Muscle of back (tissue), 13 donors: ENCODE measurements at places on chromosomes 7 and 10. TPM values are rescaled to one million over a fixed set of nuclear protein-coding genes. Genes with fewer than 3 reads are reported as not detected.
A peak's percentile ranks its signal among the peaks of the same experiment; 100 is the strongest.

- no peak for DNase-seq
These were observed 153.1 kb downstream of the TPK1 start for GRCh38 chr7:144682581-144683280.

DNA sequence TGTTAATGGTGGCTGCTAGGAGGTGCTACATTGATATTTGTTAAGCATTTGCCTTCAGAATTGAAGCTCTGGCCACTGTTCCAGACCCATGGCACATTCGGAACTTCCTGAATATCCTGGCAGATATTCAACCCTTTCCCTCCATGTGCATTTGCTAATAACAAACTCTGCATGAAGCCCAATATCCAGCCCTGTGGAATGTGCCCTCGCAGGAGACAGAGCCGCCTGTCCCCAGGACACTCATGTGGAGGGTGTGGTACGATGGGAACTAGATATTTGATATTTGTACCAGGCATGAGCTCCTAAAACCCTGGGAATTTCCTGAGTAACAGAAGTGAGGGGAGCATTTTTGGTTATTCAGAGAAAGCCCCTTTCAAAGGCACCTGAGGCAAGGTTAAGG, 21.6 kb upstream of the ARHGAP22 start:
- no peak for DNase-seq

- DNase-seq, result no peak
These were observed 18.7 kb downstream of the PTPRE start for GRCh38 chr10:127925471-127926207.

GRCh38 chr10:13949844-13950542, 363.2 kb downstream of the PRPF18 start:
- DNase-seq, result no peak

The WEE2 gene
- 0.31 TPM for polyA plus RNA-seq

GRCh38 chr7:26705567-26705966, 158.8 kb downstream of the SKAP2 start:
- peak; percentile 65 for DNase-seq

The TMEM254 gene
- polyA plus RNA-seq, result 19.1 TPM

The WNT8B gene
- not detected for polyA plus RNA-seq

The PCLO gene
- 0.67 TPM for polyA plus RNA-seq

GRCh38 chr7:102192790-102193189, 93.9 kb upstream of the SH2B2 start:
- DNase-seq, result no peak

- no peak for DNase-seq
These were observed 568.1 kb upstream of the FOXK1 start for GRCh38 chr7:4113976-4114375.

- no peak for DNase-seq
These were observed 6.7 kb downstream of the AOAH start for GRCh38 chr7:36717586-36717985.

GRCh38 chr7:112503361-112503972, 22.7 kb downstream of the LSMEM1 start:
- no peak for DNase-seq

The EVX1 gene
- not detected for polyA plus RNA-seq

DNA sequence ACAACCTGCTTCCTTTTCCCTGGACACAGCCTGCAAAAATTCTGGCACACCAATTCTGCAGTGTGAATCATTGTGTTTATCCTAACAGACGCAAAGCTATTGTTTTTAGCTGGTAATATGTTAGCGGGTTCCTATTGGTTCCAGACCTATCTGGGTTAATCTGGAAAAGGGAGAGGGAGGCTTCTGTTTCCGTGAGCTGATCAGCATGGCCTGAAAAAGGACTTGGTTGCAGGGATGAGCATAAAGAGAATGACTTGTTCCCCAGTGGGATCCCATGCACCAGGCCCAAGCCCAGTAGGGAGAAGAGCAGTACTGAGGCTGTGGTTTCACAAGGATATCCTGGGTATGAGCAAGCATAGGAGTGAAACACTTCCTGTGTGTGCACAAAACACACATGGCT, 78.4 kb downstream of the PDE1C start:
- DNase-seq, result no peak

DNA sequence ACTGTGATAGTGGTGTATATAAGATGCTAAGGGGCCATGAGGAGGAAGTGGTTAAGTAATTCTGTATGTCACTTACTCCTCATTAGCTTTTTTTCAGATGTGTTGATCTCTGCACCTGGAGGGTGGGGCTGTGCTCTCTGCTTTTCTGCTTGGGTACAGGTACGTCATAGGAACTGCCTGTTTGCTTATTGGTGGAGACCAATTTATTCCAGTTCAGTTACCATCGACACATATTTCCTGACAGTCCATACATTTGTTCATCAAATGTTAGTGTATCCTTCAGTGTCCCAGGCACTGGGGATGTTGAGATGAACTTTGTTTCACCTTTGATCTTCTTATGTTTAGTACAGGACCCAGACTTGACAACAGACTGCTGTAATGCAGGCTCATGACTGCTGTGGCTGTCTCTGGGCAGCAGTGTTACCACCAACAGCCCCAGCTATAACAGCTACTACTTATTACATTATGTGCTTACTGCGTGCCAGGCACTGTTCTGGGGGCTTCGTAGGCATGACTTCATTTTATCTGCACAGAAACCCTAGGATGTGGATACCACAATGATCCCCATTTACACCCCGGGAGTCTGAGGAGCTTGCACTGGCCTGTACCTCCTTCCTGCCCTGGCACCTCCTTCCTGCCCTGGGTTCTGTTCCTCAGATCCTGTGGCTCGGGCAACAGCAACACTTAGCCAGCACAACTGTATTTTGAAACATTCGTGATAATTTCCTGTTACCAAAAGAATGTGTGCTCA, 87.4 kb downstream of the BUB3 start:
- DNase-seq, result no peak

DNA sequence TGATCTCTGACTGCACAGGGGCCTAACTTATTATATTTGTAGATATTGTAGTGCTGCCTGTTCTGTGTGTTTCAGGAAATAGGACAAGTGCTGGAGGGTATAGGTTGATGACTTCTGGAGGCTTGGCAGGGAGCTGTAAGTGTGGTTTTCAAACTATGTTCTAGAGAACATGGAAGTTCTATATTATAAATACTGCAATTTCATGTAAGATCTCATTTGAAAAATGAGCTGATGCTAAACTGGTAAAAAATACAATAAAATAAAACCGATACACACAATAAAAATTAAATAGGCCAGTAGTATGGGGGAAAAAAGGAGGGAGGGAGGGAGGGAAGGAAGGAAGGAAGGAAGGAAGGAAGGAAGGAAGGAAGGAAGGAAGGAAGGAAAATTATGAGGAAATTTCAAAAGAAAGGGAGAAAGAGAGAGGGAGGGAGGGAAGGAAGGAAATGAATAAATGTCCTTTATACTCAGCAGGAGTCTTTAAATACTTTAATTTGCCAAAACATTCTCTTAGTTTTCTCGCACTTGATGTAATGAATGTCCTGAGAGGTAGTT, 181.3 kb downstream of the KIAA1217 start:
- no peak for DNase-seq

The ASB10 gene
- 4.5 TPM for polyA plus RNA-seq

DNA sequence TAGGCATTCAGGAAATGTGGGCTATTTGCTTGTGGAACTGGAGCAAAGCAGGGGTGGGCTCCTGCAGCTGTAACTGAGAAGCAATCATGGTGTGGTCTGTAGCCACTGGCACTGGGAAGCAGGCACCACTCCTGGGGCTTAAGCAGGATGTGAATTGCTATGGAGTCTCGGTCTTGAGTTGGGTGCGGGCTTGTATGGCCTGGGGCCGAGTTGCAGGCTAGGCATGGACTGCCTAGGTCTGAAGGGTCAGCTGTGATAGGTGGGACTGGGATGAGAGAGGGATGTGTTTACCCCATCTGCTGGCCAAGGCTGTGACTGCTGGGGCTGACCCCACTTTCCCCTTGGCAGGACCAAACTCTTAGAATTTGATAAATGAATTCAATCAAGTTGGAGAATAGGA, 43.0 kb downstream of the ADCY1 start:
- no peak for DNase-seq

DNA sequence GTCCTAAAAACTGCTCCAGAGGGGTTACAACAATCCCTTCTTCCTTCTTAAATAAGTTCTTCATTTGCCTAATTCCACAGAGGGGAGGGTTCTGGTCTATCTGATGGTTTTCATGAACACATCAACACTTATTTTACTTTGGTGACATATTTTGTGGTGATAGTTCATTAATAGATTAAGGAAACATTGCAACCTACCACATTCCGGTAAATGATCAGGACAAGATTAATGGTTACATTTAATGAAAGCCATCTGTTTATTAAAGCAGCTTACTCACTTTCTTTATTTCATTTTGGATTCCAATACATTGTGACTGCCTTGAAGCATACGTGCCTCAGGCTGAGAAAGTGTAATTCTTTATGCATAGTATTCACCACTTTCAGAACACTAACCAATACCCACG, 101.0 kb downstream of the SKIDA1 start:
- DNase-seq, result peak; percentile 77

DNA sequence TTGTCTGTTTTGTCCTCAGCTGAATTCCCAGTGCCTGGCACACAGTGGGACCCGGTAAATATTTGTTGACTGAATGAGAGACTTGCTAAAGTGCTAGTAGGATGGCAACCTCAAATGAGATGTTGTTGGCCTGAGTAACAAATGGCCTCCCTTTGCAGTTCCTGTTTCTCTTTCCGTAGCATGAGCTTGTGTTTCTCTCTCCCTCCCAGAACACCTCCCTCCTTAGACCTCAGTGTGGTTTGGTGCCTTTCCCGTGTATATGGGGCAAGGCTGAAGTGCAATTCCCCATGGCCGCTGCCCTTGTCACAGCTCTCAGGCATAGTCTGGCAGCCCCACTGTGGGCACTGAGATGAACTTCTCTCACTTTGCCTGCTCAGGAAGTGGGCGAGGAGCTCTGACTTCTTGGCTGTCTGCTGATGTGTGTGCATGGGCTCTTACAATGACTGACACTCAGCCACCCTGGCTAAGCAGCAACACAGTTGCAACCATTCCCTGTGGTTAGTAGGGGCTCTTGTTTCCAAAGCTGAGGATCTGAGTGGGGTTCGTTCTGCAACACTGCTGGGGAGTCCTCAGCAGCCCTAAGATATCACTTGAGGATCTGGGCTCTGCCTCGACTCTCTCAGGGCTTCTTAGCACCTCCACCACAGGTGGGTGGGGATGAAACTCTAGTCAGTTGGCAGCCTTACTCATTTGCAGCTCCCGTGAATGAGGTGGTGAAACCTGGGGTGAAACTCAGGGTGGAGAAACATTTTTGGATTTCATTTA, 136.1 kb downstream of the ICA1 start:
- no peak for DNase-seq

DNA sequence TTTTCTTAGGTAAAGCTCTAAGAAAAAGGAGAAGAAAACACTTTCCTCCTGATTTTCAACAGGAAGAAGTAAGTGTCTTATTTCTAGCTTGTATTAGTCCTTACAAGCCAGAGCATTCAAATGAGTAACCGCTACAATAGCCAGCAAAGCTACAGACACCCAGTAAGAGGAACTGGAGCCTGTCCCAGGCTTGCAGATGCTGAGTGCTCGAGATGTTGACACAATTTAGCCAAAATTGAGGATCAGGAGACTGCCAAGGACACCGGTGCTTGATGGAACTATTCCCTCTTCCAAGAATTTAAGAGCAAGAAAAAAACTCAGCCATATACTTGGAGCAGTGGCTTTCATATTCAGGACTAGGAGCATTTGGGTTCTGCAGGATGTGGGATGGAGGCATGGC, 149.3 kb upstream of the DPP6 start:
- no peak for DNase-seq

The NUDT13 gene
- 5.3 TPM for polyA plus RNA-seq

The STAMBPL1 gene
- 6.9 TPM for polyA plus RNA-seq

GRCh38 chr7:96901822-96902445, 103.4 kb upstream of the DLX6 start:
- DNase-seq, result no peak

The ZNF727 gene
- polyA plus RNA-seq, result not detected

DNA sequence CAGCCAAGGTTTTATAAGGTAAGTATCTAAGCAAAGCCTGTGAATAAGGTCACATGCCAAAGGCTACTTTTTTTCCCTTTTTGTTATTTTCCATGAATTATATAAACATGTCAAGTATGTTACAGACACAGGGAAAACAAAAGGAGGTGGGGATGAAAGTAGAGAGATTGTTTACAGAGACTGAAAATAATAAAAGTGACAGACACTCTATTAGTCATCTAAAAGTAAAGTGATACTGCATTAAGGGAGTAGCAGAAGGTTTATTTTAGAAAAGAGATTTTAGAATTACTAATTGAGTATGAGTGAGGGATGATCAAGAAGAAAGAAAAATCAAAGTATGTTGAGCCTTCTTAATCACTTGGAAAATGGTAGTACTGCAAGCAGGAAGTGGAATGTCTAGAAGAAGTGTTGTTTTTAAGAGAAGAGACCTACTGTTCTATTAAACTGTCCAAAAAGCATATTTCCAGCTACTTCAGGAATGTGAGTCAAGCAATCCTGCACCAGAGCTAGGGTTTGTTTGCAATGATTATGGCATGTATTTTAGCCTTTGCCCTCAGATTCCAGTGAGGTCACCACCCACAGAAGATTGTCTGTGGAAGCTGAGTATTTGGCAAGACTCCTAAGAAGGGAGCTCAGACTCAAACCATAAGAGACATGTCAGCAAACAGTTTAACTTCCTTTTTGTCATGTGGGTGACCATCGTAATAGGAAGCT, 177.9 kb upstream of the PLXDC2 start:
- DNase-seq, result peak; percentile 68

The GPR146 gene
- polyA plus RNA-seq, result 2.8 TPM

The SLC16A12 gene
- polyA plus RNA-seq, result 1.3 TPM

The ANKIB1 gene
- 26.4 TPM for polyA plus RNA-seq

The MACROH2A2 gene
- 22.6 TPM for polyA plus RNA-seq

The FAM20C gene
- 39.2 TPM for polyA plus RNA-seq

GRCh38 chr10:23512355-23513058, 73.6 kb downstream of the OTUD1 start:
- DNase-seq, result no peak

The RASSF4 gene
- 84.7 TPM for polyA plus RNA-seq

DNA sequence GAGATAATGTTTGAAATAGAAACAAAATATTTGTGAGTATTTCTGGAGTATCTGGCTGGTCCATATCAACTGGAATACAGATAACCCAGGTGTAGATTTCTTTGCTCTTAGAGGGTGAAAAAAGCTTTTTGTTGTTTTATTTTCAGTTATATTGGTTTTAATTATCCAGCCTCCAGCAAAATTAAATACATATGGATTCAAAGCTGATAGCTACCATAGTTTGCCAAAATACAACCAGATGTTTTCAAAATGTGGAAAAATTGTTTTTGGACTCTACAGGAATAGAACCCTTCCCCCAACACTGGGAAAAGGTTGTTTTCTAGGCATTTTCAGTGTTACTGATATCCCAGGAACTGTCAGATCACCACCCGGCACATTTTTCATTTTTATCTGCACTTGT, 30.1 kb downstream of the LRRC17 start:
- peak; percentile 67 for DNase-seq
